ENCODE measurements at places on chromosomes 5 and 9.

DNA sequence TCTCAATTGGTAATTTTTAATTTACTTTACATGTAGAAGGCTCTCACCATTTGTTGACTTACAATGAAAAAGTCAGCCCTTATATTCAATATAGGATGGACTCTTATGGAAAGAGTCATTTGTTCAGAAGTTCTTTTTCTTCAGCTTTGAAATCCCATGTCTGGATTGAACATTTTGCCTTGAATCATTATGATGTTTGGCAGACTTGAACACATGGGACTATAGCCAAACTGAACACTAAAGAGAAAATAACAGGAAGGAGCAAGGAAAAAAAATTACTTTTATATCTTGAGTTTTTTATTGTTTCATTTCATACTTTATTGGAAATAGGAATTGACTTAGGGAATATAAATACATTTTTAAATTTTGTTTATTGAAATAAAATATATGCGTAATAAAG is 1503.0 kb downstream of the EFNA5 start:
- no peak for DNase-seq

- DNase-seq = no peak
Observed at GRCh38 chr5:173497685-173498084, 118.8 kb downstream of the BOD1 start.

- DNase-seq = no peak
Observed at GRCh38 chr5:137619191-137619870, 116.6 kb downstream of the KLHL3 start.

GRCh38 chr9:91809581-91810285 is 140.3 kb downstream of the ROR2 start:
- no peak for DNase-seq

GRCh38 chr9:76373173-76373783 is 20.9 kb downstream of the RFK start:
- DNase-seq = peak; percentile 37

DNA sequence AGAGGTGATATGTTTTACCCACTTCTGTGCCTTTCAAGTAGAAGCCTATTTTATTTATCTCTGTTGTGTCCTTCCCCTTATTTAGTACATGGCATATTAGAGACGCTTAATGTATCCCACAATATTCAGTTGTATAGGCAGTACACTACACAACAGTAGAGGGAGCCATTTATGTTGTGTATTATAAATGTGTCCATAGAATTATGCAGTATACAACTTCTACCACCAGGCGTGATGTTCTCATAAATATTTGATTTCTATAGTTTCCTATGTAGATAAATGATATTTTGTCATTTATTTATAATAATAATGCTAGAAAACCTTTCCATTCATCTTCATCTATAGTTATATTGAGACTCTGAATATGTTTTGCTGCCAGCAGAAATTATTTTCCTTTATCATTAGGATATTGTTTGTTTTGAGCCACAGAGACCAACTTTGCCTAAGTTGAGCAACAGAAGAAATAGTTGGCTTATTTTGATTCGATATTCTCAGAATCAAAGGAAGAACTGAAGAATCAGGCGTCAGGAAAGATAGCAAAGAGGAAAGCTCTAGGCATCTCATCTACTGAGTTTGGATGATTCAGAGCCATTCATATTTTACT is 81.7 kb downstream of the ADAMTS19 start:
- DNase-seq = peak; percentile 72

- no peak for DNase-seq
Observed at GRCh38 chr5:33934176-33934575, 2.0 kb upstream of the RXFP3 start.

DNA sequence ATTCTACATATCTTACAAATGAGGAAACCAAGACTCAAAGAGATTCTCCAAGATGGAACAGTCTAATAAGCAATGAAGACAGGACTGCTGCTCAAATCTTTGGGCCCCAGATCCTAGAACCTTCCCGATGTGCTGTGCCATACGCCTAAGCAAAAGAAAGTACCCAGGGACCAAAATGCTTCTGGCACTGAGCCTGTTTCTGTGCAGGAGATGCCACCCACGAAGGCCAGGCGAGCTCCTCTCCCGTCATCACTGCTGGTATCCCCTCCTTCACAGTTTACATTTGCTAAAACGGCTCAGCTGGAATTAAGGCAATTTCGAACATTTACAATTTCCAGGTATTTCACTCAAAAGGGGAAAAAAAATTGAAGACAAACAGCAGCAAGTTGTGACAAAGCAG is 277.5 kb downstream of the DENND1A start:
- DNase-seq = no peak

DNA sequence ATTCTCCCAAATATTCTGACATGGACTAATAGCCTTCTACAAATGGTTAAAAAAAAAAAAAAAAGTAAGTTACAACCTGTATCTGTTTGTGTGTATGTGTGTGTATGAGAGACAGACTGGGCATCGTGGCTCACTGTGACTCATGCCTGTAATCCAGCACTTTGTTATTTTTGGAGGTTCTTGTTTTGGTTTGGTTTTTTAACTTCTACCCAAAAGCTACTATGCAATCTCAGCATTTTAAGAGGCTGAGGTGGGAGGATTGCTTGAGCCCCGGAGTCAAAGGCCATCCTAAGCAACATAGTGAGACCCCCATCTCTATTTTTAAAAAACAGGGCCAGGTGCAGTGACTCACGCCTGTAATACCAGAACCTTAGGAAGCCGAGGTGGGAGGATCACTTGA is 17.6 kb upstream of the HAVCR1 start:
- DNase-seq = no peak

DNA sequence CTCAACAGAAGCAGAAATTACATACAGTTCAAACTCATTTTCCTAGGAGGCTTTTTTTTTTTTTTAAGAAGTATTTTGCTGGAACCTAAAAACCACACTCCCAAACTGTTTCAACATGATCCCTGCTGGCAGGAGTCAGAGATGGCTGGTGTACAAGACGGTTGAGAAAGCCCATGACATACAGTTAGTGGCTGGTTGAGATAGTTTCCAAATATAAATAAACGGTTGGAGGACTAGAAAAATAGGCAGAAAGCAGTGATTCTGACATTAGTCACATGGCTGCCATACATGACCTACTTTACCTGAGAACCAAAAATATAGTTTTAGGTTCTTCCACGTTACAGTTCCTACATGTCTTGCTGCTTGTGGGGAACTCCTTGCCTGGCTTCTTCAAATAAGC is 31.7 kb upstream of the BASP1 start:
- DNase-seq = no peak

GRCh38 chr5:139896718-139897117 is 101.1 kb downstream of the PSD2 start:
- no peak for DNase-seq

GRCh38 chr5:65672796-65673195 is 48.0 kb downstream of the SHLD3 start:
- no peak for DNase-seq

- no peak for DNase-seq
Observed at GRCh38 chr5:45093377-45093776, 284.6 kb downstream of the MRPS30 start.

GRCh38 chr5:17315710-17316221 is 98.3 kb downstream of the BASP1 start:
- peak; percentile 12 for DNase-seq

- no peak for DNase-seq
Observed at GRCh38 chr5:136057401-136058038, 28.7 kb downstream of the TGFBI start.

GRCh38 chr9:116857321-116857720 is 170.2 kb downstream of the TRIM32 start:
- DNase-seq = no peak

- no peak for DNase-seq
Observed at GRCh38 chr9:93243112-93243511, 59.2 kb downstream of the WNK2 start.

DNA sequence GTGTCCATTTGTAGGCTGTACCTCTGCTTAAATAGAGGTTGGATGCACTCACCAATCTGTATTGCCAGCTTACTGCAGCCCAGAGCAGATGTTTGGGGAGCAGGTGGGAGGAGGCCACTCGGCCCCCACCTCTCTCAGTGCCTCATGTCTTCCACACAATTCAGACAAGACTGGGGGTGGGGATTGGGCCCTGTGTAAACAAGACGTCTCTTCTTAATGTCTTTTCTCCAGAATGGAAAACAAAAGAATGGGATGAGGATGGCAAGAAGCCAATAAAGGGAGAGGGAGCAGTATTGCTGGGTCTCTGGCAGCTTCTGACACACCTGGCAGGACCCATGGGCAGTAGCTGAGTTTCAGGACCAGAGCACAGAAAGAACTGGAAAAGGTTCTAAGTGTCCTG is 64.9 kb downstream of the SIL1 start:
- no peak for DNase-seq

- no peak for DNase-seq
Observed at GRCh38 chr9:77417566-77417965, 230.6 kb downstream of the GNA14 start.

- no peak for DNase-seq
Observed at GRCh38 chr5:88770276-88771257, 112.4 kb downstream of the MEF2C start.

- no peak for DNase-seq
Observed at GRCh38 chr5:181188700-181189362, 16.2 kb downstream of the TRIM7 start.

DNA sequence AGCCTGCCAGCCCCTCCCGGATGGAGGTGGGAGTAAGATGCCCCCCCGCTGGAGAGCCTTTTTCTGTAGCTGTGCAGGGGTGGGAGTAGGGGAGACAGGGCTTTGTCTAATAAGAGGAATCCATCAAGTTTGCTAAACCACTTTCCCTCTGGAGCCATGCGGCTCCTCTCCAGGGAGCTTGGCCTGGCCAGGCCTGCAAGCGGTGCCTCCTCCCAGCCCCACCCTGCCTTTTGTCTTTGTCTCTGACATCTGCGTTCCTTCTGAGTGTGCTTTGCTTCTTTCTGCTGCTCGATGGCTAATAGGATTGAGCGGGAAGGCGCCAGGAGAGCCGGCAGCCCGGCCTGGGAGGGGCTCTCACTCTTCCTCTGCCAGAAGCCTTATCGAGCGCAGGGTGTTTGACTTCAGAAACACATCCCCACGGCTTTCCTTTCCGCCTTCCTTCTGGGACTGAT is 26.7 kb upstream of the FCN1 start:
- no peak for DNase-seq

GRCh38 chr5:175672976-175673648 is 15.2 kb downstream of the HRH2 start:
- no peak for DNase-seq

DNA sequence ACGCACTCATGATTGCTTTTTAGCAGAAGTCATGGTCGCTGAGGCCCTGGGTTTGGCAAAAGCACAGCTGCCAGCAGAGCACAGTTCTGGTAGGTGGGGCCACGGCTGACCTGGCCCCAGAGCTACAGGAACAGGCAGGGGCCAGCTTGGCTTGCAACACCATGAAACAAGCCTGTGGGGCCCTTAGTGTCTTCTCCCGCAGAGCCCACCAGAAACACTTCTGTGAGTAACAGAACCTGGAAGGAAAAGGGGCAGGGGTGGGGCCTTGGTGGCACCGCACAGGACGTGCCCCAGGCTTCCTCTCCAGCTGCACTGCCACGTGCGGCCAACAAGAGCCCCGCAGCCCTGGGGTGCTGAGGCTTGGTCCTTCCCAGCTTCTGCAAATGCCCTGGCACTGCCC is 4.8 kb downstream of the ASB6 start:
- DNase-seq = no peak

DNA sequence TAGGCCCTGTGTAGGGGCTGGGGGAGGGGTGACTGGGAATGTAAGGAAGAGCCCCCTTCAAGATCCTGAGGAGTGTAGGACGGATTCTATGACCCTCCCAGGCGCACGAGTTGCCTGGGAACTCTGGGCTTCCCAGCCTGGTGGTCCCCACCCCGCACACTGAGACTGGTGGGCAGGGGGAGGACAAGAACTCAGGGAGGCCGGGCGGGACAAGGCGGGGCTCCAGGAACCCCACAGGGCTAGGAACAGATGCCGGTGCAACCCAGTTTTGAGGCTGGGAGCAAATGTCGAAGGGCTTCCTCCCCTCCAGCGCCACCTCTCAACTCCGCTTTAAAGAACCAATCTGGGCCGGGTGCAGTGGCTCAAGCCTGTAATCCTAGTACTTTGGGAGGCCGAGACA is 1.3 kb upstream of the VDAC1 start:
- DNase-seq = no peak

GRCh38 chr5:72293495-72294055 is 26.5 kb downstream of the MRPS27 start:
- DNase-seq = peak; percentile 26

- DNase-seq = no peak
Observed at GRCh38 chr5:103455796-103456195, 106.8 kb downstream of the NUDT12 start.

- no peak for DNase-seq
Observed at GRCh38 chr5:58156973-58157701, 302.7 kb downstream of the PLK2 start.

GRCh38 chr5:35052838-35053237 is 5.1 kb upstream of the AGXT2 start:
- no peak for DNase-seq

- no peak for DNase-seq
Observed at GRCh38 chr5:153792305-153792704, 246.4 kb downstream of the FAM114A2 start.

- DNase-seq = no peak
Observed at GRCh38 chr9:116030517-116030916, 123.1 kb upstream of the PAPPA start.

- no peak for DNase-seq
Observed at GRCh38 chr5:139108063-139108824, 89.9 kb downstream of the SIL1 start.

DNA sequence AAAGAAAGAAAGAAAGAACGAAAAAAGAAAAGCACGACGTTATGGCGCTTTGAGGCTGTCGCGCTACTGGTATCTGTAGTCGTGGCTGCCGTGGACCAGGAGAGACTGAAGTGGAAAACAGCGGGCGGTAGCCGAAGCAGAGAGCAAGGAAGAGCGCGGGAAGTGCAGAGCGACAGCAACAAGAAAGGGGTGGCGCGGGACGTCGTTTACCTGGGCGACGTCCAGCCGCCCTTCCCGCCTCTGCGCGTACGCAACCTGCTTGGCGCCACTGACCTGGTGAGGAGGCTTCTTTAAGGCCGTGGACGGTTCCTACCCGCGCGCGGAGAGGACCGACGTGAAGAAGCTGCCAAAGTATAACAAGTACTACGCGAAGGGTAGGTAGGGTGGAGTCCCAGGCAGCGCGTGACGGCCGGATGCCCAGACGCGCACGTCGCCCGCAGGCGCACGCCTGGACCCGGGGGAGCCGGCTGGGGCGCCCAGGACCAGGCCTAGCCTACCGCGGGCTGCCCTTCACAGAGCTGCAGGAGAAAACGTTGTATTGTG is 15.4 kb downstream of the CCL28 start:
- DNase-seq = no peak

GRCh38 chr5:140967226-140967893 is 1.1 kb downstream of the PCDHAC2 start:
- no peak for DNase-seq

- no peak for DNase-seq
Observed at GRCh38 chr5:98781964-98782363, 8.5 kb downstream of the RGMB start.

DNA sequence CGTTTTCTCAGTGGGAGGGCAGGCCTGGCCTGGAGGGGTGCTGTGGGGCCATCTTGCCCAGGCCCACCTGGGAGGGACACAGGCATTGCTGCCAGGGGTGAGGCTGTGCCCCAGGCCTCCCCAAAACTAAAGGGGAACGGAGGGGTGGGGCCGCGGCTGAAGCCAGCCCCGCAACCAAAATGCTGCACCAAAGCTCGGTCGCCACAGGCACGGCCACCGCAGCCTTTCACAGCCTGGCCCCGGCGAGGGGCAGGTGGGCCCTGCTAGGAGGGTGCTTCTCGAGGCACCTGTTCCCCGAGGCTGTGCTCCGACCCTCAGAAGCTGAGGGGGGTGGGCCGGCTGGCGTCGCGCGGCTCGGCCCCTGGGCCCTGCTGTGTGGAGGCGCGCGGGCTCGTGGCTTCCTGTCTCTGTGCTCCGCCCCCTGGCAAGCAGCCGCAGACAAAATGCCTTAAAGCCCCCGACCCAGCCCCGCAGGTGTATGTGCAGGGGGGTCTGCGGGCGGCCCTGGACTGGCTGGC is 57.6 kb downstream of the JAK2 start:
- no peak for DNase-seq

All from OCI-M1 (cell line).